Stimulated activated CD4-positive, alpha-beta T cell treated with anti-CD3 and anti-CD28 coated beads, Interleukin-4, amount 100 ng/mL, for 1 hour (primary cell): ENCODE measurements at places on chromosomes 5 and 9.

DNA sequence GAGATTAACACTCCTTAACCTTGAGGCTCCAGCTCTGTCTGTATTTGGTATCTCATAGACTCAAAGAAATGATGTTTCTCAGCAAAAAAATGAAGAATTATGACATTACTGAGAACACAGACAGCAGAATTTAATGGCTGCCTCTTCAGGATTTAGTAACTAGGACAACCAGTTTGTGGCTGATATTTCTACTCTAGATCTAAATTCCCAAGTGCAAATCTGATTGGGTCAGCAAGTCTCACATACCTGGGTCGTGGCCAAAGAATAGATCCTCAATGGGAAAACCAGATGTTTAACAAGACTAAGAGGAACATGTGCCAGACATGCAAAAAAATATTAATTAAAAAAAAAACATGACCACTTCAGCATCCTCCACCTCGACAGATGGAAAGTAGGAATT is 608.9 kb downstream of the DTWD2 start:
- DNase-seq, result no peak

- no peak for DNase-seq
Measured at GRCh38 chr5:71699233-71699632, 19.8 kb upstream of the CARTPT start.

DNA sequence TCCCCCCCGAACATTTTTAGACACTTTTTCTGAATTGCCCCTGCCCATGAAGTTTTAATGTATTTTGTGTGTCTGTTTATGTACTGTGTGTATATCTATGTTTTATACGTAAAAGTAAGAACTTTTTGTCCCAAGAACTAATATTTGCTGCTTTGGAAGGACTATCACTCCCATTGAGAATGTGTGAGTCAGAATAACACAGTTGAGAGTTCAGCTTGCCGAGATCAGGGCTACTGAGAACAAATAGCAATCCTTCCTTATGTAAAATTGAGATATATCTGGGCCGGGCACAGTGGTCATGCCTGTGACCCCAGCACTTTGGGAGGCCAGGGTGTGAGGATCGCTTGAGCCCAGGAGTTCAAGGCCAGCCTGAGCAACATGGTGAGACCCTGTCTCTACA is 11.3 kb downstream of the GTF3C4 start:
- DNase-seq, result no peak

DNA sequence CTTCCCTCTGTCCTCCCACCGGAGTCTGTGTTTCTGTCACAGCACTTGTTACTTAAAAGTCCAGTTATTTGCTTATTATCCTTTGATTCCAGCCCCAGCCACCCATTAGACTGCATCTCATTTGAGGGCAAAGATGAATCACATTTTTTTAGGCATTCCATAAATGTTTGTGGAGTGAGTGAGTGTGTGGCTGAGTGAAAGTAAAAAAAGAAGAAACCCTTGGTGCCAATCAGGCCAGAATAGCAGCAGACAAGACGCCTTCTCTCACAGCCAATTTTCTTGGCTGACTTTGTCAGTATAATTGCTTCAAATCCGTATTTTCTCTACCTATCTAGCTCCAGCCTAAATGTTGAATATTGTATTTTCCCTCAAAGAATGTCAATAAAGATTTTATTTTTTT is 613.0 kb upstream of the WWC1 start:
- DNase-seq, result no peak

DNA sequence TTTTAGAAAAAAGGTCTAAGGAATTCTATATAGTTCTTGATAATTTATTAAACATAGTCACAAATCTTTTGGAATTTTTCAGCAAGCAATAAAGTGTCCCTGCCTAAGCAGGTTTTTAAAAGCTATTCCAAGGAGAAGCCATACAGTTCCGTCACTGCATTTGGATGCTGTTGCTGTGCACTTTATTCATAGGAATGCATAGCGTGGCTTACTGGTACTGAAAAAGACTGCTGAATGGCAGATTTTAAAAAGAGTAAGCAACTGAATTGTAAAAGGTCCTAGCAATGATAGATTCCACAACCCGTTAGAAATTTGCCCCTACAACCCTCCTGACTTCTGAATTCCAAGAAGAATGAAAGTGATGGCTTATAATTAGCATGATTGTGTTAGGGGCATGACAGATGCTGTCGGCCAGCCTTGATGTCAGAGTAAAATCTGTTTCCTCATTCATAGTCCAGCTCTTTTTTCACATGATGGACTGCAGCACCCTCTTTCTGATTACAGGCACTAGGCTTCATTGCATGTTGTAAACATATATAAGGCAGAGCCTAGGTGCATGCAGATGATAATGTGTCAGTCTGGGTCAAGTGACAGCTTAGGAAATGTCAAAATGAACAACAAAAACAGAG is 227.0 kb downstream of the PDE4D start:
- DNase-seq, result no peak

DNA sequence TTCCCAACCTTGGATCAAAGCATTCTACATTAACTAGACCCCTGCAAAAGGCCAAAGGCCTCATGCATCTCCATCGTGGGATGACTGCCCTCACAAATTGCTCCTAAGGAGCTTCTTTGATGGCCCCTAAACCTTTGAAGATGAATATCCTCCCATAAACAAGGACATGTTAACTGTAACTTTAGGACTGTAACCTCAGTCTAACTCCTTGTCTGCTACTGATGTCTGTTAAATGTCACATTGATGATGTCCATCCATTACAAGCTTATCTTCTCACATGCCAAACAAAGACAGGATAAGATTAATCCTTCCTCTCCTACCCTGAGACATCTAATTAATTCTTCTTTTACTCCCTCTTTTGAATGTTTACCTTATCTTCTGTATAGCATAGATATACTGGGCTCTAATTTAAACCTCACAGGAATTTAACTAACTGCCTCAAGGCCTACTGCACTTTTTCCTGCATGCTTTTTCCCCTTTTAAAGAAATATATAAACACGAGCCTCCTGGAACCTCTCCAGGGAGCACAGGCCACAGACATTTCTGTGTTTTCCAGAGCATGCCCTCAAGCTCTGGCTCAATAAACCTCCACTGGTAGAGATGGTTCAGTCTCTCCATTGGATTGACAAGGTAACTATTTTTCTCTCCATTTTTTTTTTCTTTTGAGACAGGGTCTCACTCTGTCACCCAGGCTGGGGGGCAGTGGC is 90.6 kb upstream of the SLC25A48 start:
- no peak for DNase-seq

DNA sequence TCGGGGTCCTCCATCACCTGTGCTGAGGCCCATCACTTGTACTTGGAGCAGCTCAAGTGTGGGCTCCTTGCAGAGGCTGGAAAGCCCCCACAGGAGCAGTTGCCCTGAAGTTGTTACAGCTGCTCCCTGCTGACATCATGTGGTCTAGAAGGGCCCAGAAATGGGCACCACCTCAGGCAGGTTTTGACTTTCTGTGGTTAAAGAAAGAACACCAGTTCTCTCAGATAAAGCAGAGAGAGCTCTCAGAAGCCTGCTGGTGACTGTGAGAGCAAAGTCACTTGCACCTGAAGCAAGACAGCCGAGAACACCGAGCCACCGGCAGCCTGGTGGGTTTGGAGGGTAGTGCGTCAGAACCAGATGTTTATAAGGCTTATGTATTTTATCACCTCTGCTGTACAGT is 70.4 kb downstream of the MVB12B start:
- DNase-seq, result peak; percentile 48

GRCh38 chr9:110129425-110129824 is 78.5 kb downstream of the C9orf152 start:
- DNase-seq, result no peak

DNA sequence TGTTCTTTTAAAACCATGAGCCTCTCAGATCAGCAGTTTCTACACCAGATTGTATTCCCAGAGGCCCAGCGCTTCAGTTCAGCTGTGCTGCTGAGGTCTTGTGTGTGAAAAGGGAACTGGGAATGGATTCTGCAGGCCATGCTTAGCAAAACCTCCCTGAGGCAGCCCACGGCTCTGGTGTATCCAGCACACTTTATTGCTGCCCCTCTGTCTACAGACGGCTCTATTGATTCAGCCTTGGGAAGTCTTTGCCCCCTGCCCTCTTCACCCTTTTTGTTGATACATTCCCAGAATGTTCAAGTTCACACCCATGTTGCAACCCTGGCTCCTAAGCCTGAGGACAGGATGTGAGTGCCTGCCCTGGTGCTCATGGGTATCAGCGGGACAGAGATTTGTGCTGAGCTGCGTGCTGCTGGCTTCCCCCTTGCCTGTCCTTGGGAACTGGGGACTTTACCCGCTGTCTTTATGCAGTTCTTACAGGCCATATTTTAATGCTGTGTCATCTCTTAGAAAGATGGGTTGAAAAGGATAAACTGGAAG is 37.3 kb downstream of the ARHGAP26 start:
- DNase-seq, result no peak

DNA sequence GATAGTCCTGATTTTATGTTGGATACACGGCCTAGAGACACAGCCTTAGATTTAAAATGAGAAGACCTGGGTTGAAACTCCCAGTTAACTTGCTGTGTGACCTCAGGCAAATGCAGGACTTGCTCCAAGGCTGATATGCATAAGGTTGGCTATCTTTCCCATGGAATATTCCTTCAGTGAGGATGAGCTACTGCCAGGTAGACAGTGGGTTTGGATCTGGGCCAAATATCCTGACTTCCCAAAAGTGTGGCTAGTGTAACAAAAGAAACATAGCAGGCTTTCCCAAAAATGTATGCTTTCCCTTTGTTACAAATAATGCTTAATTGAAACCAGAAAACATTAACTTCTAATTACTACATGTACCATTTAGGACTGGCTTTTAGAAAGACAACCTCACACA is 697 bp upstream of the XPA start:
- DNase-seq, result no peak

DNA sequence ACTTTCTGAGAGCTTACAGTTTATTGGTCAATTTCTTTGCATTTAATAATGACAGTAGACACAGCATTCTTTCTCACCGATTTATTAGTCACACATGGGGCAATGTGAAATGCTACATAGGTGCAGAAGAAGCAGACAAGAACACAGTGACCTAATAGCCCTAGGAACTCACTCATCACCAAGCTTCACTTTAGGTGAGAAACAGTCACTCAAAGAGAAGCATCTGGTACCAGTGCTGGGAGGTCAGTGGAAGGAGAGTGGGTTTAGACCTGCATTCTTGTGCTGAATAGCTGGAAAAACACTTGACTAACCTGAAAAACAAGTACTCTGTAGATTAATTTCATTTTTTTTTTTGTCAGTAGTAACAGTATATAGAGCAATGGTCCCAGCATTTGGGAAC is 179.6 kb downstream of the GRIA1 start:
- DNase-seq, result no peak

GRCh38 chr5:154196955-154197652 is 6.6 kb downstream of the GALNT10 start:
- no peak for DNase-seq

GRCh38 chr9:130660326-130660682 is 4.1 kb upstream of the PRDM12 start:
- no peak for DNase-seq

DNA sequence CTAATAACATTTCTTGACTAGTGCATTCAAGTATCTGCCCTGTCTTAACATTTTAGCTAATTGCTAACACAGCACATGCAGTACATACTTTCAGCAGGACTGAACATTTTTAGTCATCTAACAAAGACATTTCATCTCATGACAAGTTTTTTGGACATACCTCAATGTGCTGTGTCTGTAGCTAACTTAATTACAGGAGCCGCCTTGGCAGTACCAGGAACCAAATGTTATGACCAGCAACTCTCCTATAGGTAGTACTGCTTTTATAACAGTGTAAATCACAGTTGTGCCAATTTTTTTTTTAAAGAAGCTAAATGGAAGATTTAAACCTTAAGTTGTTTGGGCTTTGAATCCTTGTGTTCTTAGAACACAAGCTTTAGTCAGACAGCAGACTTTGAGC is 99.4 kb upstream of the SAP30L start:
- DNase-seq, result no peak

DNA sequence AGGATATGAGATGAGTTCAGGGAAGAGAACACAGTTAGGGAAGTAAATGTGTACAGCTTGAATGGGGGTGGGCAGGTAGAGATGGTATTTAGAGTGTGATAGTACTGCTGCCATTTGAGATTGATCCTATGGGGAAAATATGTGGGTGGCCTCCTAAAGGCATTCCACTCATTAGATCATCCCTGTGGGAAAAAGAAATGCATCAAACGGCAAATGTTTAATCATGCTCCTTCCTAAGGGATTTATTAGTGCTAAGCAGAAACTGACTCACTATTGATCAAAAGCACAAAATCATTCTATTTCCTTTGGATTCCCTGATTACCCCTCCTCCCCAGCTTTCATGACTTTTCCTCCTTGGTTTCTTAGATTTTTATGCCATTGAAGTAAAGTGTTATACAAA is 36.4 kb upstream of the SMC5 start:
- no peak for DNase-seq

GRCh38 chr9:129264388-129264787 is 86.3 kb upstream of the IER5L start:
- DNase-seq, result no peak

GRCh38 chr5:71684309-71684708 is 34.8 kb upstream of the CARTPT start:
- no peak for DNase-seq

DNA sequence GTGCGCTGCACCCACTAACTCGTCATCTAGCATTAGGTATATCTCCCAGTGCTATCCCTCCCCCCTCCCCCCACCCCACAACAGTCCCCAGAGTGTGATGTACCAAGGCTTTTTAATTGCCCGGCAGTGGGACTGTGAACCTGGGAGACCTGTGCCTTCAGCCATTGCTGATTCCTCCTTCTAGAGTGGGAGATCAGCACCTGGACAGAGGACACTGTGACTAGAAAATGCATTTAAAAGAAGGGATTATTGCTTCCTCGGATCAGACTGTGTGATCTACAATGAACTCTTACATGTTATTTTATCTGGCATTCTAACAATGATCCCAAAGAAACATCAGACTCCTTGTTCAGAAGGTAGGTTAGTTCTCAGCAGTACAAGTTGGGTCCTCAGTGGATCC is 25.9 kb downstream of the CTSL start:
- no peak for DNase-seq

DNA sequence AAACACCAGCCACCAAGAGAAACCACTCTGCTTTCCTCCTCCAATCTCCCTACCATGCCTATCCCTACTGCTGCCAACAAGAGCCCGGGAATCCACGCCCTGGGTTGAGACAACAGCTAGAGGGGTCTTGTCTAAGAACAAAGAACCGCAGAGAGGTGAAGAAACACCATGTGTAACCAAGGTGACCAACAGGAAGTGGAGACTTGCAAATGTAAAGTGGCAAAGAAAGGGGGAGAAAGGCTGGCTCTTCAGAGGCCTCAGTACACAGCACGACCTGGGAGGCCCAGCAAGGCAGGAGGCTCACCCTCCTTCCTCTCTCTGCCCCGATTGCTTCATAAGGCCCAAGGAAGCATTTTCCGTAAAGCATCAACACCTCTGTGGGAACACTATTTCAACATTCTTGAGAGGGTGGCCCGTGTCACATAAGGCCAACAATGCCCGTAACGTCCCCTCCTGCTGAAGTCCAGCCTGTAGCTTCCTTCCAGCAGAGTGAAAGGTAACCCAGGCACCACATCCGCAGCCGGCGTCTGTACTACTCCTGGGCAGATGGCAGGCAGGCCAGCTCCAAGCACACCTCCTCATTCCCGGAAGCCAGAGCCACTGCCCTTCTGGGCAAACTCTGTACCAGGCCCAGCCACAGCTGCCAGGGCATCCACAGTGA is 18.3 kb downstream of the CCNJL start:
- no peak for DNase-seq

GRCh38 chr5:17317473-17317872 is 100.0 kb downstream of the BASP1 start:
- no peak for DNase-seq
